ENCODE measurements at places on chromosomes 1 and 21.

GRCh38 chr1:248821101-248821500 is 4.6 kb downstream of the SH3BP5L start:
- no peak for DNase-seq

GRCh38 chr21:43603641-43604504 is 55.4 kb downstream of the HSF2BP start:
- DNase-seq = no peak

GRCh38 chr1:115412286-115412685 is 74.2 kb upstream of the NGF start:
- DNase-seq = no peak

GRCh38 chr1:2941907-2942306 is 79.4 kb upstream of the ACTRT2 start:
- no peak for DNase-seq

- DNase-seq = no peak
Measured at GRCh38 chr1:222641269-222641948, 23.5 kb downstream of the MIA3 start.

GRCh38 chr1:202710070-202711045 is at the start of gene SYT2:
Gene SYT2, minus strand, starts transcription at chr1:202710454. Its CDS starts 104,682 bp downstream, at chr1:202605772.
- DNase-seq = peak; percentile 65

DNA sequence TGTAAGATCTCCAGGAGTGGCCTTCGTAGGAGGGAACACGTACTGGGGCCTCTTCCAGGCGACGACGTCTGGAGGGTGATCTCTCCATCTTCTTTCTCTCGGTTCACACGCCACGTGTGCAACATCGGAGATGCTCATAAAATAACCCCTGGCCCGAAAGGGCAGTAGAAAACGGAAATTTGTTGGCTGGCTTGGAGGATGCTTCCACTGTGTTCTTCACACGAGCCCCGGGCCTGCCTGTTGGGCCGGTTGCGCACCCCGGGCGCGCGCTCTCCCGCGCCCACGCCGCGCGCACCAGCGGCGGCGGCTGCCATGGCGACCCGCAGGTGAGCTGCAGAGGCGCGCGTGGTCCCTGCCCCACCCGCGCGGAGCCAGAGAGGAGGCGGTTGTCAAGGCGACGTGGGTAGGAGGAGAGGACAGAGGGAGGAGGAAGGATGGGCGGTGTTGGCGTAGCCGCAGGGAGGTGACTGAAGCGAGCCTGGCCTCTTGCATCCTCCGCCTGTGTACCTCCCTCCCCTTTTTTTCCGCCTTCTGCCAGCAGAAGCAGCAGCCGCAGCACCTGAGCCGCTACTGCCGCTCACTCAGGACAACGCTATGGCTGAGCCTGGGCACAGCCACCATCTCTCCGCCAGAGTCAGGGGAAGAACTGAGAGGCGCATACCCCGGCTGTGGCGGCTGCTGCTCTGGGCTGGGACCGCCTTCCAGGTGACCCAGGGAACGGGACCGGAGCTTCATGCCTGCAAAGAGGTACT is at the start of gene ELAPOR1:
TSS of gene ELAPOR1 (plus strand) at position 526 of the 752 bp plus-strand sequence. CDS start at position 595, 69 bp downstream.
- peak; percentile 79 for DNase-seq

DNA sequence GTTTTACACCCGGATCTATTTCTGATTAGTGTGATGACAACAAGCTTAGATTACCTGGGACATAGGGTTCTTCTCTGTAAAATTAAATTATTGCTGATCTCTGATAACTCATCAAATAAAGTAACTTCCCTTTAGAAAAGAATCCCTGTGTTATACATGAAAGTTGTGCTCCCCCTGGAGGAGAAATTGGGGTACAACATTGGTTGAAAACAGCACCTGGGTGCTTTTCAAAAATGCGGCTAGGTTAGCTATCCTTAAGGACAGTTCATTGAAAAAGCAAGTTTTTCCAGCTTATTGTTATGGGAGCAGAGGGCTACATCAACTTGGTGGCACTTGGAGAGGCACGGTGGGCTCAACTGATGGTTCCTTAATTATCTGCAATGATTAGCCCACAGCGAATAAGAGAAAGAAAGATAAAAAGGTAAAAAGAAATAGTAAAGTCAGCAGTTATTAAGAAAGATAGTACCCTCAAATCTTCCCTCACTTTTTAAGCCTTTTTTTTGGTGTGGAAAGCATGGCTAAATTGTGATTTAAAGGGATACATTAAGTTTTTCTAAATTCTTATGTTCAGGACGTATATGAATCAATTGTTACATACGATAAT is 97.8 kb downstream of the FMN2 start:
- DNase-seq = peak; percentile 23

DNA sequence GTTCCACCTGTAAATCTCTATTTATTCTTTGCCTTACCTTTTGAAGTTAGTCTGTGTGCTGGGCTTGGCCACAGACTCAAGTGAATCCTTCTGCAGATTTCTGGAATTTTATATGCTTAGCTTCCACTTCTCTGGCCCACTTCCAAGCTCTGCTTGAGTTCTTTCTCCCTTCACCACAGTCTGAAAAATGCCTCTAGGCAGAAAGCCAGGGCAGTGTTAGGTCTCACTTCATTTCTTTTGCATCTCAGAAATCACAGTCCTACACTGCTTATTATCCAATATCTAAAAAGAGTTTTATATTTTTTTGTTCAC is 48.9 kb downstream of the INKA2 start:
- peak; percentile 55 for DNase-seq

DNA sequence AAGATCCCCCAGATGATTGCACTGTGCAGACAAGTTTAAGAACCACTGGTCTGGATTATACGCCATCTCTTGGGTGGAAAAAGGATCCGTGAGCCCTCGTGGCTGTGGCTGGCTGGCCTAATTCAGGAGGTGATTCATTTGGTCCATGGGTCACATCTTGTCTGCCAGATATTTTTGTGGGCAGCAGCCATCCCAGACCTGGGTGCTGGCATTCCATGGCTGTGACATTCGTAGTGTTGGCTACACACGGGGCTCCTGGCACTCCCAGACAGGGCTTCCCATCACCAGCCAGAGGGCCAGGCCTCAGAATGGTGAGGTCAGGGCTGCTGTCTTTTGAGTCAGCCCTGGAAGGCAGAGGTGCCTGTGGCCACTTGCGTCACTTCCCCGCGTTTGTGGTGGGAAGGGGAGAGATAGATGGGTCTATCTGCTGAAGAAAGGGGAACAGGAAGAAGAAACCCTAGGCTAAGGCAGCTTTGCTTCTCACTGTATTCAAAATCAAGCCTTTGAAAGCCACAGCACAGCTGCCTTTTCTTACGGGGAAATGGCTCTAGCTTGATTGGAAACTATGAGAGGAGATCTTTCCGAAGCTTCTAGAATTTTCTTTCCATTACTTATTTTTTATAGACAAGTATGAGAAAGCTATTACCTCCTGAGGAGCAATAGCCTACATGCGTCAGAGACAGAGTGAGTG is 32.4 kb downstream of the EIF2D start:
- DNase-seq = no peak

- DNase-seq = no peak
Measured at GRCh38 chr1:150820730-150821512, 12.9 kb upstream of the CTSK start.

DNA sequence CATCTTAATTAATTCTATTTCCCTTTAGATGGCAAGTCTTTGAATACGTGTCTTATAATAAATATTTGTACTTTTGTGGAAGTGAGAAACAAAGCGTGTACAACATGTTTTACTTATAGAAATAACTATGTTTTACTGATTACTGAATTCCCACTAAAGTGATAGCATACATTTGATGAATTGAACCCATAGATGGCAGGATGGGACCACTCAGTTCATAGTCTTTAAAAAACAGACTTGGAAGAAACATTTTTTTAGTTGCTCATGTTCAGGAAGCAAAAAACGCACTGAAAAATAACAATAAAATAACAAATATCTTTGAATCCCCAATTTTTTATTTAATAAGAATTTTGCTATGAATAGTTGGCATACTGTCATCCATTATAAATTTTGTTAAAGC is 507.1 kb upstream of the ZRANB2 start:
- peak; percentile 45 for DNase-seq

GRCh38 chr1:108706643-108707042 is 6.1 kb upstream of the FNDC7 start:
- no peak for DNase-seq

- DNase-seq = no peak
Measured at GRCh38 chr1:6651909-6652308, 27.2 kb downstream of the THAP3 start.

DNA sequence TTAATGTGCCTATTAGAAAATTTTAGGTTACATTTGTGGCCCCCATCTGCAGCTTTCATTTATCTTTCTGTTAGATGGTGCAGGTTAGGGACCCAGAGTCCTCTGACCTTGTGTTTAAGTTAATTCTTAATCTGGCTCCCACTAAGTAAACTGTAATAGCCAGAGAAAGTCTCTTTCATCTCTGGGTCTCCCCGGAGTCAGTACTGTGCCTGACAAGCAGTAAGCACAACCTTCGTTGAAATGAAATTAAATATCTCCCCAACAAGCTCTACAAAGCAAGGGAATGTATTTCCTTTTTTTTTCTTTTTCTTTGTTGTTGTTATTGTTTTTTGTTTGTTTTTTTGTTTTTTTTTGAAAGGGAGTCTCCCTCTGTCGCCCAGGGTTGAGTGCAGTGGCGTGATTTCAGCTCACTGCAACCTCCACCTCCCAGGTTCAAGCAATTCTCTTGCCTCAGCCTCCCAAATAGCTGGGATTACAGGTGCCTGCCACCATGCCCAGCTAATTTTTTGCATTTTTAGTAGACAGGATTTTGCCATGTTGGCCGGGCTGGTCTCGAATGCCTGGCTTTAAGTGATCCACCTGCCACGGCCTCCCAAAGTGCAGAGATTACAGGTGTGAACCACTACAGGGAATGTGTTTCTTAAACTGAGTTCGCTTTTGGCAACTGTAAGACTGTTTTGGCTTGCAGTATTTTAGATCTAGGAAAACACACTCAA is 81.6 kb downstream of the HHIPL2 start:
- no peak for DNase-seq

- DNase-seq = no peak
Measured at GRCh38 chr1:5649166-5649551, 343.1 kb downstream of the NPHP4 start.

DNA sequence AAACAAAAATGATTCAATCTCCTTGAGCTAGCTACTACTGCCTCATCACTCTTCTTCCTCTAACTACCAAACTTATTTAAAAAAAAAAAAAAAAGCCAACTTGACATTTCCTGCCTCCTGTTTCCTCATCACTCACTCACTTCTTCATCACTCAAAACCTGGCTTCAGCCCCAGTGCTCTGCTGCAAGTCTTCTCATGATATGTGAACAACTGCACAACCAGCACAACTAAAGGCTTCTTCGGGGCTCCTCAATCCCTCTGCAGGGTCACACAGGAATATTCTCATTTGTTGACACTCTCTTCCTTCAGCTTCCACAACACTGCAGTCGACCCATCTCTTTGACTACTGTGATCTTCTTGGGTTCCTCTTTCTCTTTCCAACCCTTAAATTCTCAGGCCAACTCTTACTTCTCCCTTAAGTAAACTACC is 7.6 kb downstream of the MTF1 start:
- DNase-seq = no peak

DNA sequence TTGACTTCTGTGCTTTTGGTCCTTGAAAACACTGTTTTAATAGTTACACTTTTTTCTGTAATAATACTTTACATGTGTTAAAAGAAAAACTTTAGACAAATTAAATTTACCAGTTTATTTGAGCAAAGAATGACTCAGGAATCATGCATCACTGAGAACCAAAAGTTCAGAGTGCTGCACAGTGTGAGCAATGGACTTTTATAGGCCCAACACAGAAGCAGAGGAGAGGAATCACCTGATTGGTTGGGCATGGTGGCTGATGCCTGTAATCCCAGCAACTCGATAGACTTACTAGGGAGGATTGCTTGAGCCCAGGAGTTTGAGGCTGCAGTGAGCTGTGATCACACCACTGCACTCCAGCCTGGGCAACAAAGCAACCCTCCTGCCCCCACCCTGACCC is 29.3 kb downstream of the ZNF648 start:
- DNase-seq = no peak

Measured in cerebellum (tissue), 4 donors.